ENCODE measurements at places on chromosomes 7 and 10. TPM values are rescaled to one million over a fixed set of nuclear protein-coding genes. Genes with fewer than 3 reads are reported as not detected.

GRCh38 chr7:534959-535358, 15.3 kb upstream of the PDGFA start:
- no peak for DNase-seq

Gene OPALIN
- polyA plus RNA-seq, result 0.83 TPM

DNA sequence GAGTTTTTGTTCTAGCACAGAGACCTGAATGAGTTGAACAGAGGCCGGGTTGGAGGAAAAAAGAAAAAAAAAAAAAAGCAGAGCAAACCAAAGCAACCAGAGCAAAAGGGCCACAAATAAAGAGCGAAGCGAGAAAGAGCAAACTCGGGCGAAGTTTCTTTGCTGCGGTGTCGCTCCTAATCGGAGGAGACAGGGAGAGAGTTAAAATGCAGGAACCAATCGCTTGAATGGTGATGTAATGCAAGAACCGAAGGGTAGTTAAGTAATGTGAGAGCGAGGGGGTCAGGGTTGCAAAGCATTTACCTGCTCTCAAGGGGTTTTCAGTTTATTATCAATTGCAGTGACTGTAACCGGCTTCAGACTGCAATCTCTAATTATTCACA, 271.7 kb downstream of the TRIL start:
- DNase-seq, result no peak

Gene POLR3A
- 23.4 TPM for polyA plus RNA-seq

DNA sequence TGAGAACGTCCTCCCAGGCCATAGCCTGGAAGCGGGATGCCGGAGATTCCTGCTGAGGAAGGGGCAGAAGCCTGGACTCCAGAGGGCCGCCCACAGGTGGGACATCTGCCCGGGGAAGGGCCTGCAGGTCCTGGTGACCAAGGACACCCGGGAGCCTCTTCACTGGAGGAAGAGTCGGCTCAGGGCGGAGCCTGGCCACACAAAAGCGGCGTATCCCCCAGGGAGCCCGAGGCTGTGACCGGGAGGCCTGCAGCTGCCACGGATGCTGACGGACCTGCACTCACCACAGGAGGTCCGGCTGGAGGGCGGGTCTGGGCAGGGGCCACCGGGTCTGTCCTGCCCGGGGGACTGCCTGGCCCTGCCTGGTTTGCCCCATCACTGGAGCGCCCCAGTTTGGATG, 15.5 kb upstream of the ADGRA1 start:
- no peak for DNase-seq

DNA sequence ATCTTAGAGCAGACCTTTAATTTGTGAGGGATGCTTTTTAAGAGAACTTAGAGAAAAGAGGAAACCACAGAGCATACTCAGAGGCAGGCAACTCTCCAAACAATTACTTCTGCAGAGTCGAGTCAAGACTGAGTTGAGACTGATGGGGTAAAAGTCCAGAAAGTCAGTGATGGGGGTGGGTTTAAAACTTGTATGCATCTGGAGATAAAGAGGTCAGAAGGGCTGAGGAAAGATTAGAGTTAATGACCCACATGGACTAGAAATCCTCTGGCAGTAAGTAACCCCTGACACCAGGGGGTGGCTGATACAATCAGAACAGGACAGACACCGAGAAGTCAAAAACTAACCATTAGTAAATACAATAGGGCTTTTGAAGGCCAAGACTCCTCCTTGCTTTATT, 42.4 kb upstream of the SEPTIN7 start:
- DNase-seq, result no peak

DNA sequence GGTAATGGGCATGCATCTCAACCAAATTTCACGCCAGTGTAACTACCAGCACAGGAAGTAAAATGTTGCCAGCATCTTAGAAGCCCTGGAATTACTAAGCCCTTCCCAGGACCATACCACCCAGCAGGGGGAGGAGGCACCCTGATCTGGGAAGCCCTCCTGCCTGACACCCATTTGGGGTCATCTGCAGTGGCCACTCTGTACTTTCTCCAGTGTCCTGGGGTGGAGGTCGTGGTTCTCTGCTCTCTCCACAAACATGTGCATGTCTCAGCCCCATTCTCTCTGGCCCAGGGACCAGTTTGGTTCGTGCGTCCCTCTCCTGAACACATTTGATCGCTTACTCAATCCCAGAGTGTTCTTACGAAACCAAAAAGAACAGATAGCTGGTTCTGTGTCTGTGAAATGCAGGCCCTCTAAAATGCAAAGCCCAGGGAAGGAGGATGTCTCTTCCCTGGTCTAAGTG, 9.4 kb upstream of the LRRC27 start:
- DNase-seq, result no peak

Gene SIRT1
- polyA plus RNA-seq, result 22.7 TPM

Gene PLPP4
- 31.1 TPM for polyA plus RNA-seq

Gene LIMK1
- polyA plus RNA-seq, result 81.4 TPM

GRCh38 chr7:106080300-106080987, 31.7 kb downstream of the SYPL1 start:
- no peak for DNase-seq

DNA sequence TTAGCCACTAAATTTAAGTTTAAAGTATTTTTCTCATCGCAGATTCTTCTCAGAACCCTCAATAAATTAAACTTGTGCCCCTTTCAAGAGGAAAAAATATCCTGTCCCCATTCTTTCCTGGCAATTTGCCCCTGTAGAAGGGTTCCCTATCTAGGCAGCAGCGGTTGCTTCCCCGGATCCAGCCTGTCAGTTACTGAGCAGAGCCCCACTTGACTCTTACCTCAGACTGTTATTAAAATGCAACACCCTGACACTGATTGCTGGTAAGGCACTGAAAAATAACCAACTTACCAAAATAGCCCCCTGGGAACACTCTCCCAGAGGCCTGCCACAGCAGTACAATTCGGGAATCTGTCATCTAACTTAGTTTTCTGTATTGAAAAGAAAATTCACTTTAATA, 13.9 kb downstream of the LMTK2 start:
- no peak for DNase-seq

DNA sequence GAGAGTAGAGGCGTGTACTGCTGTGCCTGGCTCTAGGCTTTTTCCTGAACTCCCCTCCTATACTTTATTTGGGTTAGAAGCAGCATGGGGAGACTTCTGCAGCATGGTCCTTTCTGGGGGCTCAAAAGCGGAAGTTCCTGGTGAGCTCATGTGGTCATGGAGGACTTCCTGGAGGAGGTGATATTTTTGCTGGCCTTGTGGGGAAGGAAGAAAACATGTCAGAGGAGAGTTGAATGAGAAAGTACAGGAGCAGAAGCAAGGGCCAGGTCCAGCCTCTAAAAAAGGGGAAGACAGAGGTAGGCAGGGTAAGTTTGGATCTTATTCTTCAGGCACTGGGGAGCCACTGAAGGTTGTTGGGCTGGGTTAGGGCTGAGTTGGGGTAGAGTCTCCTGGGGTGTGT, 45.5 kb downstream of the CASTOR2 start:
- DNase-seq, result no peak
